ENCODE measurements at places on chromosomes 1 and 21.

GRCh38 chr1:180917306-180918065, 4.8 kb downstream of the KIAA1614 start:
- no peak for DNase-seq

DNA sequence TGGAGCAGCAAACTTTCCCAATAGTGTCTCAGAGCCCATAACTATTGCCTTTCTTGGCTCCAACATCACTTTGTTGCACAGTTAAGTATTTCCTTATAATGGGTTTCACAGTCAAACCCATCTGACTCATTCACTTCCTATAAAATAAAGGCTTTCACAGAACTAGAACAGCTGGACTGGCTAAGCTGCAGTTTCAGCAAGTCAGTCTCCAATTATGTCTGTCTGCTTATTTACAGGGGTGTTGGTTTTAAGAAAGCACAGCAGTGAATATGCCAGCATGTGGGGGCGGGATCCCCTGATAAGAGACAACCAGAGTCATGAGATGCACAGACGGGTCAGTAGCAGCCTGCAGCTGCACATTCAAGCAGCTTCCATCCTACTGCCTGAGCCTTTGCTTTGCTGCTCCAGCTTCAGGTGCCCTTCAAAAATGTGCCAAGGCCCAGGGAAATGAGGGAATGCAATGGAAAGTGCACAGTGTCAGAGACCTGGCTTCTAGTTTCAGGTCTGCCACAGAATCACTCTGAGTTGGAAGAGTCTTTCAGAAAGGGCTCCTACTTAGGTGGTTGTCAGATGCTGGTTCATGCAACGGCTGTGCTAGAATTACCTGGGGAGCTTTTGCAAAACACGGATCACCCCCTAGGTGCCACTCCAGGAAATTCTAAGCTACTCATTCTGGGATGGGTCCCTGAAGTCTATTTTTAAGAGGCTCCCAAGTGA, 24.8 kb downstream of the RNF19B start:
- DNase-seq, result no peak

- DNase-seq, result no peak
These were observed 87.0 kb downstream of the VWA5B1 start for GRCh38 chr1:20377516-20378270.

DNA sequence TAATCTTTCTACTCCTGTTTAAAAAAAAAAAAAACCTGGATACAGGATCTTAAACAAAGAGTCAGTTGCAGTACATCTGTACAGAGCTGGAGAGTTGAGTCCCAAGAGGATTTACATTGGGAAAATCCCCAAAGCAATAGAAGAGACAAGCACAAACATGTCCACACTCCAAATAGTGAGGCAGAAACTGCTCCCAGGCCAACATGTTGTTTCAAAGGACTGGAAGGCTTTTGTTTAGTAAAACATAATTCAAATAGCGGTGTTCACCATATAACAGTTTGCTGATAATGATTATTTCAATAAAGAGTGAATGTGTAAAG, 425.4 kb downstream of the ADGRL2 start:
- no peak for DNase-seq

- DNase-seq, result no peak
These were observed 53.5 kb downstream of the FNBP1L start for GRCh38 chr1:93501399-93501798.

Measured in stimulated activated CD8-positive, alpha-beta memory T cell treated with anti-CD3 and anti-CD28 coated beads, Interleukin-4, amount 100 ng/mL, for 1 hour (primary cell).